ENCODE measurements at places on chromosomes 5 and 9.

DNA sequence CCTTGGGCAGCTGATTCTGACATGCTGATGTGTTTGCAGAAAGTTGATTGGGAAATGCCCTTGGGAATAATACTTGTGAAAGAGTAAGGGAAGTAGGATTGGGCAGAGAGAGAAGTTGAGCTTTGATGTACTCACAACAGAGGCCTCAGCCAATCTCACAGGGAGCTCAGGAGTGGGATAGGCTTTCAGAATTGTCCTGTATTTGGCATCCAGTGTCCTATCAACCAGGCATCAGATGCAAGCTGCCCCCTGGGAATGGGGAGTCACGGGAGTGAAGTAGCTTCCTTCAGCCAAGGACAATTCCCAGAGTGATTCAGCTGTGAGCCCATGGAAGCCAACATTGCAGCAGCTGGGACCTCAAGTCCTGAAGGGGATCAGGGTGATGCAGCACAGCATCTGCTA, 39.6 kb downstream of the DMAC1 start:
- no peak for DNase-seq

DNA sequence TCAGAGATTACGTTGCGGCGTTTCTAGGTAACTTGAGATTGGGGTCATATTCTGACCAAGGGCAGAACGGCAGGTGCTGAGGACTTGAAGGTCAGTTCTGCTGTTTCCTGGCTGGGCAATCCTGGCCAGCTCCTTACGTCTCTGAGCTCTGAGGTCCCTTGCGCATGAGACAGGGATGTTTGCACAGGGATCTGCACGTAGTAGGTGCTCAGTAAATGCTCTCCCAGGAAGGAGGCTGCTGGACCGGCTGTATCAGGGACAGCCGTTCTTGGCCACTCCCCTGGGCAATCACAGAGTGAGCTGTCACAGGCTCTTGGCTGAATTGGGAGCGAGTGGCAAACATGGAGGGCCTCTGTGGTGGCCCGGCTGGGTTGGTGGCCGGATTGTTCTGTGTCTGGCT, 8.3 kb downstream of the NCS1 start:
- DNase-seq: no peak

GRCh38 chr9:98477884-98478283, 222.4 kb upstream of the TBC1D2 start:
- DNase-seq: no peak

DNA sequence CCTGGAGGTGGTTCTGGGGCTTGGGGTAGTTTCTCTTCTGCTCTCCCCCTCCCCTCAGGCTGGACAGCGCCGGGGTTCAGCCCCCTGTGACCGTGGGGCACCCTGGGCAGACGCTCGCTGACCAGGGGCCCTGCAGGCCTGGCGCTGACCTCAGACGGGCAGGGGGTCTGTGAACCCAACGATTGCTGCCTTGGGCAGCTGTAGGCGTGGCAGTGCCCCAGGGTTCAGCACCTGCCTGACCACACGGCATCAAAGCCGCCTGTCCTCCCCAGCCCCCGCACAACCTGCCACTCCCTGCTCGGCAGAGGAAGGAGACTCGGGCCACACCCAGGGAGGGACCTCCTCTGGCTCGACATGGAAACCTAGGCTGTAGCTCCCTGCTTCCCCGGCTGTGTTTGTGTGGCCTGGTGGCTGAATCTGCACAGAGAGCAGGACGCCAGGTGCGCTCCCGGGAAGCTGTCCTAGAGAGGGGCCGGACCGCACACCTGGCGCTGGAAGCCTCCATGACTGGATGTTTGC, 12.2 kb downstream of the LCN12 start:
- no peak for DNase-seq

- DNase-seq: peak; percentile 41
Measured at GRCh38 chr5:61673007-61673735, 341.1 kb downstream of the ZSWIM6 start.

- DNase-seq: peak; percentile 97
Measured at GRCh38 chr5:115419846-115420585, 123.6 kb upstream of the CCDC112 start.

- peak; percentile 88 for DNase-seq
Measured at GRCh38 chr5:157464519-157465171, 4.6 kb downstream of the NIPAL4 start.
